ENCODE measurements at places on chromosomes 3 and 15.

DNA sequence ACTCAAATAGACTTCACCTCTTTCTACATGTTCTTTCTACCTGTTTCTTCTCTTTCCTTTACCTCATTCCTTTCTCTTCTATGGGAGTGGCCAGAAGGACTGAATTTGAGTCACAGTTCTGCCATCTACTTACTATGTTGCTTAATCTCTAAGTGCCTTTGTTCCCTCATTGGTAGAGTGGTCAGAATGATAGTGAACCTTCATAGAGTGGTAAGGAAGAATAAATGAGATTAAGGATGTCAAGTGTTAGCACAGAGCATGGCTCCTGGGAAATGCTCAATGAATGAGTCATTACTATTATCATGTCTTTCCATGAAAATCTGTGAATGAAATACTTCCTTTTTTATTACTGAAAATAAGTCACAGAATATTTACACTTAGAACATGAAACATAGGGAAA, 17.5 kb downstream of the TMEM207 start:
- DNase-seq = no peak

DNA sequence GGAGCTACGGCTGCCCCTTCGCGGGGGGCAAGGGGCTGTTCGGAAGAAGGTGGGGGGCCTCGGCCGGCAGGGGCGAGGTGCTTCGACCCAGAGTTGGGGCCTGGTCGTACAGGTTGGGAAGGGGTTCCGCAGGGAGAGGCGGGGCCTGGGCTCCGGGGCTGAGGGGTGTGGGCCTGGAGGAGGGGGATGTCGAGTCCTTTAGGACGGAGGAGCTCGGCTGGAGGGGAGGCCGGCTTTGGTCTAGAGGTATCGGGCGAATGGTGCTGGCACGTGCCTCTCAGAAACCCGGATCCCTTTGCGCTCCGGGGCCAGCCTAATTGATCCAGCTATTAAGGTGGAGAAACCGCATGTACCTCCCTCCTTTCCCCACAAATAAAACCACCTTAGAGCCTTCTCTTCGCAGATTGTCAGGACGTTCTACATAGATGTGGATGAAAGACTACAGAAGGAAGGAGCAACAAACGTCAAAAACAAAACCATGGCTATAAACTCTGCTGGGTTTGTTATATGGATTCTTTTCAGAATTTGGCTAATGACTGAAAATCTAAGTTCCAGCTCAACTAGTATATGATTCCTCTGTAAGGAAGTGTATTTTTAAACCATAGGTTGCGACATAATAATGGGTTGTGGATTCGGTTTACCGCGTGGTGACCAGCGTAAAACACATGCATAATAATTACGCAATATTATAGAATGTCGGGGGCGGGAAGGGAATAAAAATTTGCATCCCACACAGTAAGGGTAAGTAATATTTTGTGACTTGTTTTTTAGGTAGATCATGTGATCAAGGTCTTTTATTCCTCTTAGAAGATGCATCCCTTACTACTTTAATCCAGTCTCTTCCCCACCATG, 644 bp upstream of the NGLY1 start:
- DNase-seq = peak; percentile 50

DNA sequence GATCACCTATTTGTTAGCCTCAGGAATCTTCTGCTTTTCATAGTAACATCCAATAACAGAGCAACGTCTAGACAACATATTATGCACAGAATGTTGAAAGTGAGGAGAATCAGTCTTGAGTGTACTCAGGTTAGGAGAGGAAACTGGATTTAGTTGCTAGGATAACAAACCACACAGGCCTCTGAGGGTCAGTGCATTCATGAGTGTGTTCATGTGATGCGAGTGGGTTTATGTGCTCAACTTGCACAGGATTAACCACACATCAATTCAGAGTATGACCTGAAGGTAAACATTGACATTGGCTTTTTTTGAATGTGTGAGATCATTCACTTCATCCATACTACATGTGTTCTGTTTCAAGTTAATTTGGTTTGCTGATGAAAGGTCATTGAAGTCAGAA, 287.6 kb downstream of the DIPK2A start:
- no peak for DNase-seq

DNA sequence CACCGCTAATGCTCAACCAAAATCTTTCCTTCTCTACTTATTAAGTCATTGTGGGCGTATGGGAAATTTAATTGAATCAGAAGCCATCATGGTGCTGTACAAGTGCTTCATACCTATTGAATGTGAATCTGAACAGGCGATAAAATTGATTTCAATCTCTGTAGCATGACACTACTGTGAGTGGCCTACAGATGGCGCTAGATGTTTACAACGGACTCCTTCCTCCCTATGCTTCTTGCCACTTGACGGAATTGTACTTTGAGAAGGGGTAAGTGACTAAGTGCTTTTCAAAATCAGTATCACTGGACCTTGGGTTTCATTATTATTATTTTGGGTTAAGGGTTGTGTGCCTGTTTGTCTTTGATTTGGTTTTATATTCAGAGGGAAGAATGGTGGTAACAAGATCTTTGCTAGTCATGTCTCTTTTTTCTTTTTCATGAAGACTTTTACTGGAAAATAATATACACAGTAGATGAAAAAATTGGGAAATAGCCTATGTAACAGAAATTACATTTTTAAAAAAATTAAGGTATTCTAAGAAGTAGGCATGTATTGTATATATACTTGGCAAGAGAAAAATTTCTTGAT, 35.4 kb downstream of the ACP3 start:
- peak; percentile 48 for DNase-seq

DNA sequence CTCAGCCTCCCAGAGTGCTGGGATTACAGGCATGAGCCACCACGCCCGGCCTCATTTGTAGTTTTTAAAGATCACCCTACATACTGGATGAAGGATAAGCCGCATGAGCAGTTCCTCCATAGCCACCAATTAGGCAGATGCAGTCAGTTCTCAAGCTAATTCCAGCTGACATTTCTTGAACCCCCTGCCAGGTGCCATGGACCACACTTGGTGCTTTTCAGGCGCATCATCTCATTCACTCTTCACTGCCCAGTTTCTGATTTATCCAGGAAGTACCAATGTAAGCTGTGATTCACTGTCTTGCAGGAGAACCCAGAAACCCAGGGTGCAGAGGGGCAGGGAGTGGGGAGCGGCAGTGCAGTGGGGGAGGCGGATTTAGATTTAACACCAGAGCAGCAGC, 56.5 kb upstream of the RASA2 start:
- no peak for DNase-seq

GRCh38 chr3:5499404-5499803, 311.9 kb downstream of the EDEM1 start:
- no peak for DNase-seq

DNA sequence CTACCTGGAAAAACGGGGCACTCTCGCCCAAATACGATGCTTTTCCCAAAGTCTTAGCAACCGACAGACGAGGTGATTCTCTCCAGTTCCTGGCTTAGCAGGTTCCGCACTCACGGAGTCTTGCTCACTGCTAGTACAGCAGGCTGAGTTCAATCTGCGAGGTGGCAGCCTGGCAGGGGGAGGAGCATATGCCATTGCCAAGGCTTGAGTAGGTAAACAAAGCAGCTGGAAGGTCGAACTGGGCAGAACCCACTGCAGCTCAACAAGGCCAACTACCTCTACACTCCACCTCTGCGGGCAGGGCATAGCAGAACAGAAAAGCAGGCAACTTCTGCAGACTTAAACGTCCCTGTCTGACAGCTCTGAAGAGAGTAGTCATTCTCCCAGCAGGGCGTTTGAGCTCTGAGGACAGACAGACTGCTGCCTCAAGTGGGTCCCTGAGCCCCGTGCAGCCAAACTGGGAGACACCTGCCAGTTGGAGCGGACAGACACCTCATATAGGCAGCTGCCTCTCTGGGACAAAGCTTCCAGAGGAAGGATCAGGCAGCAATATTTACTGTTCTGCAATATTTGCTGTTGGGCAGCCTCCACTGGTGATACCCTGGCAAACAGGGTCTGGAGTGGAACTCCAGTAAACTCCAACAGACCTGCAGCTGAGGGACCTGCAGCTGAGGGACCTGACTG, 73.4 kb upstream of the CADM2 start:
- DNase-seq = no peak

DNA sequence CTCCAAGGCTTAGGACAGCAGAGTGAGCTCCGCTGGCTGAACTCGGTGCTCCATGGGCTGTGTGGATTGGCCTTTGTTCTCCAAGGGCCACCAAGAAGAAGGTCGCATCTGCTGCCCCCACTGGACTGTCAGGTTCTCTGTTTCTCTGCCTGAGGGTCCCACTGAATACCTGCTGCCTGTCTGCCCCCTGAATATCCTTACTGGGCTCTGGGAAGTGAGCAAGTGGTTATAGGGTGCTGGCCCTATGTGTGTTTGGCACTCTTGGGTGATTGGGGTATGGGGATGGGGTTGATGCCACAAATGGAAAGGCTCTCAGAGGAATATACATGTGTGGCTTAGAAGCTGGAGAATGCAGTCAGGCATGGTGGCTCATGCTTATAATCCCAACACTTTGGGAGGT, 82.3 kb downstream of the THSD4 start:
- DNase-seq = no peak

DNA sequence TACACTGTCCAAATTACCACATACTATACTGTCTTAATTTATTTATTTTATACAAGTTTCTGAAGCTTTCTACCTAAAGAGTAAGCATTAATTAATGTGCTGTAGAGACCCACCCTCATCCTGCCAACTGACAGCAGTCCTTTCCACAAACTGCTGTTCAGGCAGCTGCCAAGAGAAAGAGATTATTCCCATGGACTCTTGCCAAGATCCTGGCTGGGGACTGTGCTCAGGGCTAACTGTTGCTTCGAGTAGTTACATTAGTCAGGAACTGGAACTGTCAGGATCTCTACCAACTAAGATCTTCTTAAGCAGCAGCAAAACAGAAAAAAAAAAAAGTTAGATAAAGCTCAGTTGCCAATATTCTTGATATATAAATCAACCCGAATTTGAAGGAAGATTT, 398.8 kb downstream of the MECOM start:
- DNase-seq = peak; percentile 87

- no peak for DNase-seq
Observed at GRCh38 chr3:126322181-126322967, 34.8 kb downstream of the KLF15 start.

DNA sequence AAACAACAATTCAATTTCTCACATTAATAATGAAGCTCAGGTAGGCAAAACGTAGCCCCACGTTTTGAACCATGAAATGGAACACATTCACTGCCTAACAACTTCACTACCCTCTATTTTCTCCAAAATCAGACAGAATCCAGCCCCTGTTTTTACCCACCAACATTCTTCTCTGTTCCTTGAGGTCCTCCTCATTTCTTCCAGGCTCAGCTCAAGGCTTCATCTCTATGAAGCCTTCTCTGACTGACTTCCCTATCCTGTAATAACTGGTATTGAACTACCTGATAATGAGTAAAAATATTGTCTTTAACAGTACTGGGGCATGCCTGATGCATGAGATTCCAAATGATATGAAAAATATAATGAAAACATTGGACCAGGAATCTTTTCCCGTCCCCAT, 2.2 kb downstream of the TFRC start:
- no peak for DNase-seq

GRCh38 chr15:50381438-50381837, 26.4 kb upstream of the GABPB1 start:
- DNase-seq = no peak

- no peak for DNase-seq
Observed at GRCh38 chr15:33152502-33153109, 41.9 kb downstream of the FMN1 start.

- no peak for DNase-seq
Observed at GRCh38 chr15:89375093-89376005, 40.7 kb upstream of the POLG start.

GRCh38 chr3:95333826-95334225, 1271.0 kb downstream of the NSUN3 start:
- DNase-seq = no peak

- DNase-seq = no peak
Observed at GRCh38 chr3:46154311-46154710, 53.8 kb downstream of the CCR1 start.

DNA sequence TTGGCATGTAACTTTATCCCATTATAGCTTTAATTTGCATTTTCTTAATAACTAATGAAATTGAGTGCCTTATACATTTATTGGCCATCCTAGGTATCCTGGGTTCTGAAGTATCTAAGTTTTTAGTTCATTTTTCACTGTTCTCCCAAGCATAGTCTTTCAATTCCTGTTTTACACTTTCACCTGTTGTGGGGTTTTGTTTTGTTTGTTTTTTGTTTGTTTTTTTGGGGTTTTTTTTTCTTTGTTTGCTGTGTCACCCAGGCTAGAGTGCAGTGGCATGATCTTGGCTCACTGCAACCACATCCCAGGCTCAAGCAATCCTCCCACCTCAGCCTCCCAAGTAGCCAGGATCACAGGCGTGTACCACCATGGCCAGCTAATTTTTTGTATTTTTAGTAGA, 83.1 kb upstream of the GADL1 start:
- DNase-seq = no peak

DNA sequence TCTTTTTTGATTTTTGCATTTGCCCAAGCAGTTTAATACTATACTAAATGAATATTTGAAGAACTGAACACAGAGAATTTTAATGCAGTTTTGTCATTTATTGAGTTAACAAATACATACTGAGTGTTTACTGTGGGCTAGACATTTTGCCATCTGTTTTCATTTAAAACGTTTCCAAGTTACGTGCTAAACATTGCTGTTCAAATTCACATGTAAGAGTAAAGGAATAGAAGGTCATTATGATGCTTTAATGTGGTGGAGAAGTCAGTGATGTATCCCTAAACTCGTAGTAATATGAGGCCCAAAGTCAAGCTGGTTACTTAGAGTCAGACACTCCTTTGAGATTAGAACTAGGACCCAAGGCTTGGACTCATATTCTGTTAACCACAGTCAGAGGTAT, 49.4 kb downstream of the CRYBG3 start:
- no peak for DNase-seq

- DNase-seq = no peak
Observed at GRCh38 chr3:52801839-52802238, 7.2 kb downstream of the ITIH3 start.

- DNase-seq = peak; percentile 45
Observed at GRCh38 chr3:183895296-183895695, 10.6 kb upstream of the PARL start.

- DNase-seq = no peak
Observed at GRCh38 chr3:172268868-172269267, 179.4 kb downstream of the GHSR start.

GRCh38 chr15:45441686-45442085, 63.3 kb upstream of the GATM start:
- no peak for DNase-seq

- DNase-seq = no peak
Observed at GRCh38 chr3:50273689-50274065, 4.7 kb downstream of the SEMA3B start.

DNA sequence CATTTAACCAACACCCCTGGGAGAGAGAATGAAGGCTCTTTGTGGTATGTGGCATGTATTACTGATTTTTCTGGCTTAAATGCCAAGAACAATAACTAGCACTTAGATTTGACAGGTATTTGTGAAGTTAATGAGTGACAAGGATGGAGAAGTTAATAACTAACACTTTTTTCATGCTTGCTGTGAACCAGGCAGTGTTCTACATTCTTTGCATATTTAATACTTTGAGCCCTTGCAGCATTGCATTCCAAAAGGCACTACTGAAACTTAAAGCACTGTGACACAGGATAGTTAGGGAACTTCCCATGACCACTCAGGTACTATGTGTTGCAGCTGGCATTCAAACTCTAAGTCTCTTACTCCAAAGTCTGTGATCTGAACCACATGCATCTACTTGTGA, 650.6 kb downstream of the ZPLD1 start:
- no peak for DNase-seq

All from DMS 273 treated with DMSO at 0.1 percent for 48 hours (cell line).